ENCODE measurements at places on chromosomes 5 and 9. TPM values are rescaled to one million over a fixed set of nuclear protein-coding genes. Genes with fewer than 3 reads are reported as not detected.

TEK gene
- 76.1 TPM for total RNA-seq

ANKRD55 gene
- 0.18 TPM for total RNA-seq

FOXD4L4 gene
- total RNA-seq, result 0.21 TPM

TSTD2 gene
- 17.1 TPM for total RNA-seq

AFAP1L1 gene
- 22.8 TPM for total RNA-seq

DHFR gene
- 16.0 TPM for total RNA-seq

KIF12 gene
- total RNA-seq, result 4.8 TPM

ATP10B gene
- 7.2 TPM for total RNA-seq

SLIT3 gene
- 48.5 TPM for total RNA-seq

SLC46A2 gene
- 0.20 TPM for total RNA-seq

OR1J2 gene
- total RNA-seq, result not detected

CCDC183 gene
- 1.6 TPM for total RNA-seq

MOCS2 gene
- total RNA-seq, result 27.6 TPM

PCDHB11 gene
- total RNA-seq, result 2.2 TPM

UAP1L1 gene
- 35.5 TPM for total RNA-seq

OR5C1 gene
- not detected for total RNA-seq

FGFR4 gene
- total RNA-seq, result 106 TPM

SOX30 gene
- not detected for total RNA-seq

CARTPT gene
- not detected for total RNA-seq

F2RL1 gene
- total RNA-seq, result 19.2 TPM

GABRP gene
- total RNA-seq, result 0.89 TPM

MEIKIN gene
- not detected for total RNA-seq

SMC2 gene
- 18.0 TPM for total RNA-seq

BHMT2 gene
- total RNA-seq, result 1.4 TPM

EIF4E1B gene
- total RNA-seq, result not detected

PHF19 gene
- total RNA-seq, result 25.1 TPM

FAXDC2 gene
- 21.0 TPM for total RNA-seq

IFNE gene
- total RNA-seq, result not detected

PCDHGB1 gene
- total RNA-seq, result 8.4 TPM

PCDHGB6 gene
- 6.1 TPM for total RNA-seq

WNK2 gene
- total RNA-seq, result 8.5 TPM

PDGFRB gene
- total RNA-seq, result 215 TPM

SIGMAR1 gene
- 26.0 TPM for total RNA-seq

EQTN gene
- total RNA-seq, result 1.5 TPM

CA9 gene
- total RNA-seq, result 1.6 TPM

SLC25A2 gene
- 0.17 TPM for total RNA-seq

MLANA gene
- not detected for total RNA-seq

ZNF883 gene
- 0.74 TPM for total RNA-seq

LCNL1 gene
- total RNA-seq, result 0.28 TPM

OMD gene
- 1.2 TPM for total RNA-seq

NPR3 gene
- 86.9 TPM for total RNA-seq

PPP3R2 gene
- not detected for total RNA-seq

TRMT10B gene
- 7.6 TPM for total RNA-seq

TRIM7 gene
- 0.46 TPM for total RNA-seq

TMC1 gene
- total RNA-seq, result 0.82 TPM

RAD1 gene
- 45.7 TPM for total RNA-seq

FBXO38 gene
- total RNA-seq, result 77.2 TPM

CDH9 gene
- total RNA-seq, result not detected

NKD2 gene
- 88.0 TPM for total RNA-seq

RNF224 gene
- 0.52 TPM for total RNA-seq
